ENCODE measurements at places on chromosomes 7 and 10. TPM values are rescaled to one million over a fixed set of nuclear protein-coding genes. Genes with fewer than 3 reads are reported as not detected.

Gene OPN1SW
- not detected for total RNA-seq

Gene PLXNA4
- total RNA-seq, result 0.70 TPM

Gene ATOH7
- not detected for total RNA-seq

Gene PIP
- not detected for total RNA-seq

Gene STOX1
- 0.22 TPM for total RNA-seq

Gene TRIM73
- 6.4 TPM for total RNA-seq

Gene PILRA
- 5.8 TPM for total RNA-seq

Gene GNAI1
- total RNA-seq, result 1.7 TPM

Gene ARMC3
- total RNA-seq, result not detected

Gene FAM131B
- total RNA-seq, result 2.9 TPM

Gene NYAP1
- total RNA-seq, result 0.32 TPM

DNA sequence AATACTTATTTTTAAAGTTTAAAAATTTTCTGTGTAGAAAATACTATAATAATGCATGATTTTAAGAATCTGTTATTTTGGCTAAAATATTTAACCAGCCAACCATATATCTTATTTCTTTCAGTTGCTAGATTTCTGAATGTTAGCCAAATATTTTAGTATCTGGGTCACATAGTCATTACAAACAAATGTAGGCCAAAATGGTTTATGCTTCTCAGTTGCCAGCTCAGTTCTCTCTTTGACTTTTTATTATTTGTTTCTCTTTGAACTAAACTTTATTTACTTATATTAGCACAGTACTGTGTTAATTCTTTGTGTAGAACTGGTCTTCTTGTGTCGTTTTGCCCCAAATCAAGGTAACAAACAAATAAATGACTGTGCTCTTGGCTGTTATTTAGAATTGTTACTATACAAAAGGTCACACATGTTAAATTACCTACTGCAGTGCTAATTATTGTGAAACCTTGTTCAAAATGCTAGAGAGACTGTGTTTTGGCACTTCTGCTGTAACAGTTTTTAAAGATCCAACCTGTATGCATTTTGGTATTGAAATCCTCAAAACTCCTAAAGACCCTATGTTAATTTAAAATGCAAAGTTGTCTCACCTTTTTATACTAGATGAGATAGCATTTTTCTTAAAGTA lies 39.8 kb downstream of the ZEB1 start:
- no peak for DNase-seq
- no peak overlapping the region for H3K4me3 ChIP-seq
- H3K27ac ChIP-seq, result no peak overlapping the region
- peaks cover 40% of the 10 kb centered on the region for H3K4me1 ChIP-seq
- peaks cover 19% of the 10 kb centered on the region for H3K36me3 ChIP-seq

DNA sequence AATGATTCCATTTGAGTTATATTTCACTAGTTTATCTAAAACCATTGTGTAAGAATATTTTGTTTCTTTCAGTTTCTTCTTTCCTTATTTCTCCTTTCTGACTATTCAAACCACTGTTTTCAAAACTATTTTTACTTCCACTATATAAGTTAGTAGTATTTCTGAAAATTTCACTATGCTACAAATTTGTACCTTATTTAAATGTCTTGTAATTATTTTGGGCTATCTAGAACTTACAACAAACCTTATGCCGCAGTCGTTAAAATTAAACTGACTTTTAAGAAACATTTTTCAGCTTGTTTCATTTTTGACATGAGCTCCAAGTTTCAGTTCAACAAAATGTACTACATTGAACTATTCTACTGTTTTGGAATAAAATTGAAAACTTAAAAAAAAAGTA lies 1.8 kb downstream of the TFEC start:
- H3K27me3 ChIP-seq, result peaks cover 8% of the 10 kb centered on the region
- no peak for DNase-seq
- H3K4me1 ChIP-seq, result no peaks in the 10 kb centered on the region

GRCh38 chr10:23015021-23015707 lies 80.2 kb upstream of the MSRB2 start:
- H3K27ac ChIP-seq, result no peak overlapping the region
- H3K4me3 ChIP-seq, result no peak overlapping the region
- H3K36me3 ChIP-seq, result no peaks in the 10 kb centered on the region
- H3K27me3 ChIP-seq, result peaks cover 13% of the 10 kb centered on the region
- no peak for DNase-seq

- H3K4me1 ChIP-seq, result no peaks in the 10 kb centered on the region
- H3K27ac ChIP-seq, result no peak overlapping the region
- H3K4me3 ChIP-seq, result no peak overlapping the region
Observed at GRCh38 chr7:34087892-34088891, 182.9 kb downstream of the BMPER start.

- H3K27ac ChIP-seq, result no peak overlapping the region
- H3K27me3 ChIP-seq, result no peaks in the 10 kb centered on the region
- H3K36me3 ChIP-seq, result no peaks in the 10 kb centered on the region
Observed at GRCh38 chr7:11642276-11642675, 189.7 kb downstream of the THSD7A start.

DNA sequence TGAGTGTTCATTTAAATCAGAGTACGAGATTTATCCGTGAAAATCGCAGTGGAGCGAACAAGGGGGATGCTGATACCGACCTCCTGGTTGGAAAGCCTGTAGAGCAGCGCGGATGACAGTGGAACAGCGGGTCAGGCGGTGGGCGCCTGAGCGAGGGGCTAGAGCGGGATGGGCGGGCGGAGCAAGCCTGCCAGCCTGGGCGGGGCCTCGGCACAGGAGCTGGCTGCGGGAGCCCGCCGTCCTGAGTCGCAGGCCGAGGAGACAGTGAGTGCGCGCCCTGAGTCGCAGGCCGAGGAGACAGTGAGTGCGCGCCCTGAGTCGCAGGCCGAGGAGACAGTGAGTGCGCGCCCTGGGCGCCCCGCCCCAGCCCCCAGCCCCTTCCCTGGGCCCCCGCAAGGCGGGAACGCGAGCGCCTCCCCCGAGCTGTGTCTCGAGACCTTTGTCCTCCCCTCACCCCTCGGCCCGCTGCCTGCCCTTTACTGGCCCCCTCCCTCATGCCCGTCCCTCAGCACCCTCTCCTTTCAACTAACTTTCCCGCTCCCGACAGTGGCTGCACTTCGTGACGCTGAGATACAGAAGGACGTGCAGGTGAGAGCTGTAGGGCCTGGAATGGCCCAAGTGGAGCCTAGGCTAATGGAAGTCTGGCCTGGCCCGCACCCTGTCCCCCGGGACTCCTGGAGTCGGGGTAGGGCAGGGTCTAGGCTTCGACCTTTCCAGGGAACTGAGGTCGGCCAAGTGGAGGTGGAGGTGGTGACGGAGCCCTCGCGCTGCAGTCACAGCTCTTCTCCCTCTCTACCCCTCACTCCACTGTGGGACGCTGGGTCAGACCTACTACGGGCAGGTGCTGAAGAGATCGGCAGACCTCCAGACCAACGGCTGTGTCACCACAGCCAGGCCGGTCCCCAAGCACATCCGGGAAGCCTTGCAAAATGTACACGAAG lies at the start of gene AS3MT:
AS3MT (plus strand) TSS at position 213 of the 941 bp plus-strand sequence; CDS start at position 336, 123 bp downstream.
- H3K4me3 ChIP-seq, result peak within 1 kb of the TSS; percentile 68
- peak; percentile 51 for DNase-seq
- H3K36me3 ChIP-seq, result peaks cover 3% of the 10 kb centered on the region
- peaks cover 5% of the 10 kb centered on the region for H3K4me1 ChIP-seq
- H3K27me3 ChIP-seq, result peaks cover 20% of the 10 kb centered on the region

- H3K27me3 ChIP-seq, result no peaks in the 10 kb centered on the region
- H3K4me1 ChIP-seq, result peaks cover 3% of the 10 kb centered on the region
- no peak overlapping the region for H3K4me3 ChIP-seq
- peak; percentile 73 for DNase-seq
- no peaks in the 10 kb centered on the region for H3K36me3 ChIP-seq
Observed at GRCh38 chr7:2886900-2887299, 42.8 kb upstream of the GNA12 start.

GRCh38 chr7:119562839-119563238 lies 710.1 kb upstream of the KCND2 start:
- DNase-seq, result no peak
- H3K36me3 ChIP-seq, result no peaks in the 10 kb centered on the region
- H3K4me1 ChIP-seq, result no peaks in the 10 kb centered on the region
- H3K4me3 ChIP-seq, result no peak overlapping the region

- H3K27ac ChIP-seq, result no peak overlapping the region
- H3K27me3 ChIP-seq, result no peaks in the 10 kb centered on the region
- H3K4me1 ChIP-seq, result peaks cover 7% of the 10 kb centered on the region
- no peak for DNase-seq
- H3K4me3 ChIP-seq, result no peak overlapping the region
Observed at GRCh38 chr7:96219378-96220130, 102.3 kb downstream of the SLC25A13 start.

DNA sequence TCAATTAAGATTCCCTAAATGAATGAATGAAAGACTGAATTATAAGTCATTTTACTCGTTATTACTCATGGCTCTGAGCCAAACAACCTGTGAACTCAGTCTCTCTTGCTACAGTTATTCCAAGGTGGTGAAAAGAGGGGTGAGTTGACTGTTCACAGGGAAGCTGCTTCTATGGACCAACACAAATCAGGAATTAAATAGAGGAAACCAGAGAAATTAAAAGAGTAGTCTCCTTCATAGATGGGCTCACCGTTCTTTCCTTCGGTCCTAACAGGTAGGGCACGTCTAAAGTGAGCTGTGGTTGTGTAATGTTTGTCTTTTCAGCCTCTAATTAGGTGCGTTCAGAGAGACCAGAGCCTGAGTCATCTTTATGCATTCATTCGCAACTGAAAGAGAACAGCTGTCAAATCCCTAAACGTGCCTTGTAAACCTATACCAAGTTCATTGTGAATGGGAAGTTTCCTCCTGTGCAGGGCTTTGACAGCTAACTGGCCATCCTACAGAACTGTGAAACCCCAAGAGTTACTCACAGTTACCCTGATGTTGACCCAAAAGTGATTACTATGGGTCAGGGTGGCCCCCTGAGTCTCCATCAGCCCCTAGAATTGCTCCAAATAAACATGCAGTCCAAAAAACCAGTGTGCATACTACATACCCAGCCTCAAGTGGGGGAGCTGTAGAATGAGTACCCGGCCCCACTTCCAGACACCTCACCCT lies 18.2 kb upstream of the C10orf53 start:
- DNase-seq, result no peak
- no peaks in the 10 kb centered on the region for H3K4me1 ChIP-seq
- H3K27me3 ChIP-seq, result peaks cover 3% of the 10 kb centered on the region
- H3K4me3 ChIP-seq, result no peak overlapping the region

- H3K36me3 ChIP-seq, result no peaks in the 10 kb centered on the region
- H3K4me1 ChIP-seq, result no peaks in the 10 kb centered on the region
- H3K27ac ChIP-seq, result no peak overlapping the region
- H3K4me3 ChIP-seq, result no peak overlapping the region
- no peaks in the 10 kb centered on the region for H3K27me3 ChIP-seq
Observed at GRCh38 chr10:75569506-75569905, 138.1 kb downstream of the LRMDA start.

GRCh38 chr7:31119249-31119648 lies 67.1 kb downstream of the ADCYAP1R1 start:
- H3K27ac ChIP-seq, result no peak overlapping the region
- peaks cover 9% of the 10 kb centered on the region for H3K27me3 ChIP-seq
- DNase-seq, result no peak
- no peaks in the 10 kb centered on the region for H3K4me1 ChIP-seq
- H3K4me3 ChIP-seq, result no peak overlapping the region

GRCh38 chr7:148515728-148516695 lies 74.6 kb upstream of the C7orf33 start:
- no peak for DNase-seq
- no peak overlapping the region for H3K4me3 ChIP-seq
- H3K27me3 ChIP-seq, result peaks cover 10% of the 10 kb centered on the region
- no peaks in the 10 kb centered on the region for H3K4me1 ChIP-seq
- H3K36me3 ChIP-seq, result no peaks in the 10 kb centered on the region
- H3K27ac ChIP-seq, result no peak overlapping the region

DNA sequence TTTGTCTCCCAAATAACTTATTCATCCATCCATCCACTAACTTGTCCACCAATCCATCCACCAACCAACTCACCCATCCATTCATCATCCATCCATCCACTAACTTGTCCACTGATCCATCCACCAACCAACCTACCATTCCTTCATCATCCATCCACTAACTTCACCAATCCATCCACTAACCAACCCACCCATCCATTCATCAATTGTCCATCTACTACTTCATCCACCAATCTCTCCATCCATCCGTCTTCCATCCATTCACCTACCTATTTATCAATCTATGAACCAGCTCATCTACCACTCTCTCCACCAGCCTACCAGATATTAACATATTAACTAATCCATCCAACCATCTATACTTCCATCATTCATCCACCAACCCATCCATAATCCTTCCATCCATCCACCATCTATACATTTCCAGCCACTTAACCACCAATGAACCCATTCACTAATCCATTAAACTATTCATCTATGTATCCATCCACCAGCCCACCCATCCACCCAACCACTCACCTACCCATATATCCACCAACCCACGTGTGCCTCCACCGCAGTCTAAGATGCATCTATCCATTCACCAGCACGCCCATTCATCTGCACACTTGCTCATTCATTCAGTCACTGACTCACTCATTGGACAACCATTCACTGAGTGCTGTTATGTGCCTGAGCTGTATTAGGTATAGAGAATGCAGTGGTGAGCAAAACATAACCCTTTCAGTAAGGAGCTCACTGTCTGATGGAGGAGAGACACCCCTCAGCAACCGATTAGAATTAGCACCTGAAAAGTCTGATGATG lies 19.8 kb upstream of the TBL2 start:
- DNase-seq, result no peak
- H3K4me1 ChIP-seq, result no peaks in the 10 kb centered on the region
- no peak overlapping the region for H3K27ac ChIP-seq
- H3K36me3 ChIP-seq, result no peaks in the 10 kb centered on the region
- peaks cover 10% of the 10 kb centered on the region for H3K27me3 ChIP-seq

DNA sequence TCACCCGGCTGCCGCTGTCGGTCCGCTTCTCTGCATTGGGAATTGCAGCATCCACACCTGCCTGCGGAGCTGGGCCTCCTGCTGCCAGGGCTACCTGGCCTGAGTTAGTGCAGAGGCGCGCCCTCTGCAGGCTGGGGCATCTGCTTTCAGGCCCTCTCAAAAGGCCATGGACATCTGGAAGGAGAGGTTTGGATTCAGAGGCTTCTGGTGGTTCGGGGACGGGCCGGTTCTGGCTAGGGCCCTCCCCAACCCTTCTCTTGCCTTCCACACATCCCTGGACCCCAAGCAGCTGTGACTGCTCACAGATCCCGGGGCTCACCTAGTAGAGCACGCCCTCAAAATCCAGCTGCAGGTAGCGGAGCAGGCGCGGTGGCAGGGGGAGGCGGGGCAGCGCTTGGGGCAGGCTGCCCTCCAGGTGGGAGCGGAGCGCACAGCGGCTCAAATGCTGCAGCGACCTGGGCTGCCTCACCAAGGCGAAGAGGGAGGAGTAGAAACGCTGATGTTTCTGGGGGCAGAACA lies 8.4 kb upstream of the GBX1 start:
- H3K36me3 ChIP-seq, result no peaks in the 10 kb centered on the region
- peaks cover 33% of the 10 kb centered on the region for H3K27me3 ChIP-seq
- no peaks in the 10 kb centered on the region for H3K4me1 ChIP-seq
- no peak overlapping the region for H3K27ac ChIP-seq
- no peak for DNase-seq

Measured in activated CD8-positive, alpha-beta T cell treated with anti-CD3 and anti-CD28 coated beads for 36 hours (primary cell).